ENCODE measurements at places on chromosomes 16 and 17.

DNA sequence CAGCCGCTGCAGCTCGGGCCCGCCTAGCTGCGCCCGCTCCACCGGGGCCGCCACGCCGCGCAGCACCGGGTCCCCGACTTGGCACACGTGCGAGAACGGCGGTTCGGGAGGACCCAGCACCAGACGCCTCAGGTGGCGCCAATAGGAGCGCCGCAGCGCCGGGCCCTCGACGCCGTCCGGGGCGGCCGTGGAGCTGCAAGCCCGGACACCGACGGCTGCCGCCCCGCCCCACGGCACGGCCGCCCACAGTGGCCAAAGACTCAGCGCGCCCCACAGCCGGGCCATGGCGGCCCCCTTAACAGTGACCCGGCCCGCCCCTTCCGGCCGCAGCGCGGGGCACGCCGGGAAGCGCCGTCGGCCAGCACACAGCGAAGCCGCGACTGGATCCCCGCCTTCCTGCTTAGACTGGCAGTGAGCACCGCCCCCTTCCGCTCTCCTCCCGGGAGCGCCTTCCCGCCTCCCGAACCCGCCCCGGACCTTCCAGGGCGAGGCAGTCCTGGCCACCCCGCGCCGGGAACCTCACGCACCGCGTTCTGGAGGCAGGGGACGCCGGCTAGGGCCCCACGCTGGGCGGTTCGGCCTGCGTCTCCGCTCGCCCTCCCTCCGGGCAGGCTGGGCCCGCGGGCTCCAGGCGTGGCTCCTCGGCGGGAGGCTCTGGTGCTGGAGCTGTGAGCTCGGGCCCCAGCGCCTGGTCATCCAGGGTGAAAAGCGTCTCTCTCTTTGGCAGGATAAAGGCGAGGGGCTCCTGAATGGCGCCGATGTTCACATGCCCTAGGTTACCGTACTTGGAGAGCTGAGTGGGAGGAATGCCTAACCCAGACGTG is at the start of gene PDF:
Gene PDF (minus strand): TSS at position 303 of the 824 bp plus-strand sequence. CDS start 18 bp downstream, at position 285.
- peak; percentile 87 for DNase-seq

GRCh38 chr16:17327664-17328335 is 143.0 kb downstream of the XYLT1 start:
- DNase-seq, result no peak

DNA sequence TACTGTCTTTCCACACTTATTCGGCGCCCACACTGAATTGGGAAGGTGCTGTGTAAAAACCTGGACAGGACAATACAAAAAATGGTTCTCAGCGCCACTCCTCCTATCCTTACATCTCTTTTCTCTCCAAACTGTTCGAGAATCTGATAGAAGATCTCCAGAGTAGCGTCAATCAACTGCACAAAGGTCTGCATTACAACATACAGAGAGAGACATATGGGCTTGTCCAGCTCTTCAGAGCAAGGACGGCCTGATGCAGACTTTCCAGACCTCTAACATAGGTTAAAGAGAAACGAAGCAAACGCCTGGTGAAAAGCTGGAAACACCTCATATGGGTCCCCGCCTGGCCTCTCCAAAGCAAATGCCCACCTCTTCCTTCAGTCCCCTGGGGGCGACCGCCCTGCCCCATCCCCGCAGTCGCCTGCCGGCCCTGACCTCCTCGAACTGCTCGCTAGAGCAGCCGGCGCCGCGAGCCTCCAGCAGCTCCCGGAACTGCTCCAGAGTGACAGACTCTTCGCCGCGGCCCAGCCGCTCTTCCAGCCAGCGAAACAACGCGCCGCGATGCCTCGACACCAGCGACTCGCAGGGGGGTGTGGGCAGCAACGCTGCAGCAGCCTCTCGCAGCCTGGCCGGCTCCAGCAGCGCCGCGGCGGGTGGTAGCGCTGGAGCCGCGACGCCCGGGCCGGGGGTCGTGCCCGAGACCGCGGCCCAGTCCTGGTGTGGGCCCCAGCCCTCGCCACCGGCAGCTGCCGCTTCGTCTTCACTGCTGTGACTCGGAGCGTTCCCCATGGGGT is 526 bp downstream of the ZZEF1 start:
- peak; percentile 41 for DNase-seq

GRCh38 chr17:77601054-77601979 is 357.2 kb upstream of the TNRC6C start:
- DNase-seq, result no peak

DNA sequence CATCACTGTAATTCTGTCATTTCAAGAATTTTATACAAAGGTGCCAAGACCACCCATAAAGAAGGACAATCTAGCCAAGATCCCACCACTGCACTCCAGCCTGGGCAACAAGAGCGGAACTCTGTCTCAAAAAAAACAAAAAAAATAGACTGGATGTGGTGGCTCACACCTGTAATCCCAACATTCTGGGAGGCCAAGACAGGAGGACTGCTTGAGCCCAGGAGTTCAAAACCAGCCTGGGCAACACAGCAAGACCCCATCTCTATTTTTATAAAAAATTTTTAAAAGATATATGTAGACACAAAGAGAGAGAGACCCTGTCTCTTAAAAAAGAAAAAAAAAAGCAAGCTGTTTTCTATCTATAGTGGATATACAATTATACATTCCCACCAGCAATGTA is 8.8 kb downstream of the UBE2G1 start:
- no peak for DNase-seq

- no peak for DNase-seq
Measured at GRCh38 chr17:77429369-77429968, 288.7 kb downstream of the SEC14L1 start.

DNA sequence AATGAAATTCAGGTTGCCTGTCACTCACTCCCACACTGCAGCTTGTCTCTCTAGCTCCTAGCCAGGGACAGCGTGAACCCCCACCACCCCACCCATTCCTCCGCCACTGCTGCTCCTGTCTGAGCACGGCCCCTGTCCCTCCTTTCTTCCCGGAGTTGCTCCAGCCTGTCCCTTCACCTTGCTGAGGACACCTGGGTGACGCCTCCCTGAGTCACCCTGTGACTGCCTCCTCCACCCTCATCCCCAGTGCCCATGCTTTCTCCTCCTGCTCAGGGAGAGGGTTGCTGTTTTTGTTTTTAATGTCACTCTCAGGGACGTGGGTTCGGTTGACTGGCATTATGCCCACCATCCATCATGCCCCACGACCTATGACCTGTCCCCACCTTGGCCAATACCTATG is 25.8 kb upstream of the NAT9 start:
- DNase-seq, result no peak

DNA sequence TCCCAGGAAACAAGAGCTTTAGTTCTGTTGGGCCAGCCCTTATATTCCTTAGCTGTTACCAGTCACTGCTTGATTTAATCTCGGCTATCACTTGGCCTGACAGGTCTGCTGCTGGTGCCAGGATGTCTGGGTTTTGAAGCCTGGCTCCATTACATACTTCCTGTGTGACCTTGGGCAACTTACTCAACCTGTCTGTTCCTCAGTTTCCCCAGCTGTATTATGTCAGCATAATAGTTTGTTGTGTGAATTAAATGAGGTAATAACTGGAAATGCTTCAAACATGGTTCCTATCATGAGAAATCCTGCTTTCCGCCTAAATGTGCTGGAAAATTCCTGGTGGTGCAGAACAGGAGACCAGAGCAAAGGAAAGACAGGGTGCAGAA is 50.6 kb upstream of the STH start:
- DNase-seq, result no peak

DNA sequence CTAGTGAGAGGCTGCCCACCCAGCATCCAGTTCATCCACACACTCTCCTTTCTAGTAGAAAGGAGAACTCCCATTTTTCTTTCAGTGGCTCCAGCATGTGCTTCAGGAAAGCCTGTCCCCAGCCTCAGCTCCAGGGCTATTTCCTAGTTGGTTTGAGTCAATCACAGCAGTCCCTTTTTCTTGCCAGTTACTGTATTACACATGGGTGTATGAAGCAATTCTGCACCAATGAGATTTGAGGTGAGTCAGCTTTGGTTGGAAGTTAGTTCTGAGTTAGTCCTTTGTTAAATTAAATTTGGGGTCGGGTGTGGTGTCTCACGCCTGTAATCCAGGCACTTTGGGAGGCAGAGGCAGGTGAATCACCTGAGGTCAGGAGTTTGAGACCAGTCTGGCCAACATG is 24.8 kb downstream of the RAD51D start:
- DNase-seq, result no peak

DNA sequence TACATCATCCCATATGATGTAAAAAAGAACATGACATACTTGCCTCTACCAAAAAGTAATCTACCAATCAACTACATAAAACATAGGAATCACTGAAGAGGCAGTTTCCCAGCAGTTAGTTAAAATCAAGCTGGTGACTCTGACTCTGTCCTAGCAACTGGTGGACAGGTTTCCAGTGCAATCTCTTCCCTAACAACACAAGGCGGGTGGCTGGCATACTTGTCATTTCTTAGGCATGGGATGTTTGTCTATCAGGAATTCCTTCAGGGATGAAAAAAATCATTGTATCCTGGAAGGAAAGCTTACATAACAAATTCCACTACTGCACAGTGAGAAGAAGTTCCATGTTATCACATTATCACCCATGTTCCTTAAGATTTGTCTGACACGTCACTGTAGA is 50.9 kb downstream of the HELZ start:
- DNase-seq, result no peak

DNA sequence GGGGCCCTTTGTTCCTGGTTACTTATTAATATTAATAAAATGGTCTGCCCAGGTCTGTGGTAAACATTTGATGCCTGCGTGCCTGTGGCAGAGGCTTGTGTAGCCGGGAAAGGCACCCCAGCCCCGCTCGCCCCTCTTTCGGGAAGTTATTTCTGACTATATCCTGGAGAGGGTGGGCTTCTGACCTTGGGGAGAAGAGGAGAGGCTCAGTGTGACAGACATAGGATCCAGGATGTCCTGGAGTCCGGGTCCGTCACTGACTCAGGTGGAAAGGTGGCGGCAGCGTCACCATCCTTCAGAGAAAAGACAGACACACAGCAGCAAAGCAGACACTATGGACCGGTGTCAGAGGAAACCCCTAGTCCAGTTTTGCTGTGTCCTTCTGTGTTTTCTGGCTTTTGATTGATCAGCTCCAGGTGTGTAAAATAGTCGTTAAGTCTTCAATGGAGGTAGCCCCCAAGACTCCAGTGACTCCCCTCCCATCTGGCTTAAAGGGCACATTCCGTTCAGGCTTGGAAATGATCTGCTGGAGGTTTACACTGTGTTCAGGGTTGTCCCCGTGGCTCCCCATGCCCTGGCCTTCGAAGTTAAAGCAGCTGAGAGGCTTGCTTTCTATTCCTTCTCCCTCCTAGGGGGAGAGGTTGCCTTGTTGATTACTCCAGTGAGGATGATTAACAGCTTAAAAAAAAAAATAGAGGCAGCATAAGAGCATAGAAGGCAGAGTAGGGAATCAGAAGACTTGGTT is 81.6 kb downstream of the CCDC182 start:
- no peak for DNase-seq

DNA sequence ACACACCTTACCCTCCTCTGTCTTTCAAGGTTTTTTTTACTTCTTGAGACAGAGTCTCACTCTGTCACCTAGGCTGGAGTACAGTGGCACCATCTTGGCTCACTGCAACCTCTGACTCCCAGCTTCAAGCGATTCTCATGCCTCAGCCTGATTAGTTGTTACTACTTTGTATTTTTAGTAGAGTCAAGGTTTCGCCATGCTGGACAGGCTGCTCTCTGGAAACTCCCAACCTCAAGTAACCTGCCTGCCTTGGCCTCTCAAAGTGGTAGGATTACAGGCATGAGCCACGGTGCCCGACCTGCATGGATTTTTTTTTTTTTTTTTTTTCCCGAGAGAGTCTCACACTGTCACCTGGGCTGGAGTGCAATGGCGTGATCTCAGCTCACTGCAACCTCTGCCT is 273.2 kb downstream of the RBFOX1 start:
- no peak for DNase-seq

GRCh38 chr17:80263253-80264204 is 2.9 kb downstream of the RNF213 start:
- peak; percentile 90 for DNase-seq

DNA sequence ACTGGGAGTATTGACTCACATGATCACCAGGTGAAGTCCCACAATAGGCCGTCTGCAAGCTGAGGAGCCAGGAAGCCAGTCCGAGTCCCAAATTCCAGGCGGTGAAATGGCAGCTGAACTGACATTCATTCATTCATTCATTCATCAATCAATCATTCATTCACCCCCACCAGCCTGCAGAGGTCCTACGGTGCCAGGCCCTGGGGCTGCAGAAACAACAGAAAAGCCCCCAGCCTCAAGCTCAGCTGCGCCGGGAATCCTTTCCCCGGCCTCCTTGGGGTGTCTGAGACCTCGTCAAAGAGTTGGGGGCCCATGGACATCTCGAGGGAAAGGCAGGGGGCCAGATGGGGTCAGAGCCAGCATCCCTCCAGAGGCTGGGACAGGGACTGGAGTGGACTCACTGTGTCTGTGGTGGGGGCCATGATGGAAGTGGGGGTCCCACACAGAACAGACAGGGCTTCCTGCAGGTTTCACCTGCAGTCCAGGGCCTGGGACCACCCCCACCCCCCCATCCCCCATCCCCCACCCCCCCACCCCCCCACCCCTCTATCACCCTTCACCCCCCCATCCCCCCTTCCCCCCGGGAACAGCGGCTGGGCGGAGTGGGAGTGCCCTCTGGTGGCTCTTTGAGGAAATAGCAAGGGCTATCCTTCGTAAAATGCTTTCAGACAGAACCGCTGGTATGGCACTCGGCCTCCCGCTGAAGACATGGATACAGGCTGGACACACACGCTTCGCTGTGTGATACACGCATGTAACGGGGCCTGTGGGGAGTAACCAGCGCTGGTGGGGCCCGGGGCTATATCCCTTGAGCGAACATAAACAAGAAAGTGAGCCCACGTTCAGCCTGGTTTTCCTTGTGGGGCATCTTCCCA is 8.5 kb upstream of the ZC3H18 start:
- peak; percentile 58 for DNase-seq

DNA sequence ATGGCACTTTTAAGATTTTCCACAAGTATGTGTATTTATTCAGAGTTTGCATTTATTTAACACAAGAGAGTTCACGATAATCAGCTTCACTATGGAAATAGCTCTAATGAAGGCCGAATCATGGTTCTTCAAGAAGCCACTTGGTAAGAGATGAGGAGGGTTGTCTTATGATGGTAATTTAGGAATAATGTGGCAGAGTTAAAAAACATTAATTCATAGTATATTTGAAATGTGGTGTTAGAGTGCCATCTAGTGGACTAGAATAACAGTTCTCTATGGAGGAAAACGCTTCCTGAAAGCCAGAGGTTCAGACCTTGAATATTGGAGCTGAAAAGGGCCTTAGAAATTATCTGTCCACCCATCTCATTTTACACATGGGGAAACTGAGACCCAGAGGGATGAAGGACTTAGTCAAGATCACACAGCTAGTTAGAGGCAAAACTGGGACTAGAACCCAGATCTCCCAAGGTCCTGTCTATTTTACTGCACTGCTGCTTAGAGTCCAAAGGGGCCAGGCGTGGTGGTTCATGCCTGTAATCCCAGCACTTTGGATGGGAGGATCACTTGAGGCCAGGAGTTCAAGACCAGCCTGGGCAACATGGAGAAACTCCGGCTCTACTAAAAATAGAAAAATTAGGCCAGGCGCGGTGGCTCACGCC is 33.8 kb upstream of the KPNB1 start:
- DNase-seq, result no peak

DNA sequence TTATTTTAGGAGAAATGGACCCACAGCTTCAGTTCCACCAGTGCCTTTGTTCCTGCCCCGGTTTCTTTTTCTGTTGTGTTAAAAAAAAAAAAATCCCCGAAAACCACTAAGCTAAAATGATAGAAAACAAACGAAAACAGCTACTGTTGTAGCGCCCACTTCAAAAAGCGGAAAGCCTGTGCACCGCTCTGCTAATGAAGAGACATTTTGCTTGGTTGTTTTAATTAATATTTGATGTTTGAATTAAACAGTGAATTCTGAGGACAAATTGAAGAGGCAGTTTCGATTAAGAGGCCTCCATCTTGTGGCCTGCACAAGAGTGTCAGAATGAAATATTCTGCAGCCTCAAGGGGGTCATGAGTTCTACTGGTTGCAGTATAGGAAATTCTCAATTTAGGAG is 186.7 kb downstream of the RPTOR start:
- no peak for DNase-seq

All from activated naive CD4-positive, alpha-beta T cell treated with Interleukin-2 at 50 U/mL for 16 hours (primary cell).